Activated naive CD8-positive, alpha-beta T cell treated with anti-CD3 and anti-CD28 coated beads, Interleukin-2, amount 50 U/mL, for 24 hours (primary cell): ENCODE measurements at places on chromosomes 7 and 10.
A peak's percentile ranks its signal among the peaks of the same experiment; 100 is the strongest.

- DNase-seq = no peak
These were observed 5.0 kb upstream of the TRUB1 start for GRCh38 chr10:114932945-114933344.

- no peak for DNase-seq
These were observed 84.2 kb downstream of the STRA8 start for GRCh38 chr7:135317676-135318325.

DNA sequence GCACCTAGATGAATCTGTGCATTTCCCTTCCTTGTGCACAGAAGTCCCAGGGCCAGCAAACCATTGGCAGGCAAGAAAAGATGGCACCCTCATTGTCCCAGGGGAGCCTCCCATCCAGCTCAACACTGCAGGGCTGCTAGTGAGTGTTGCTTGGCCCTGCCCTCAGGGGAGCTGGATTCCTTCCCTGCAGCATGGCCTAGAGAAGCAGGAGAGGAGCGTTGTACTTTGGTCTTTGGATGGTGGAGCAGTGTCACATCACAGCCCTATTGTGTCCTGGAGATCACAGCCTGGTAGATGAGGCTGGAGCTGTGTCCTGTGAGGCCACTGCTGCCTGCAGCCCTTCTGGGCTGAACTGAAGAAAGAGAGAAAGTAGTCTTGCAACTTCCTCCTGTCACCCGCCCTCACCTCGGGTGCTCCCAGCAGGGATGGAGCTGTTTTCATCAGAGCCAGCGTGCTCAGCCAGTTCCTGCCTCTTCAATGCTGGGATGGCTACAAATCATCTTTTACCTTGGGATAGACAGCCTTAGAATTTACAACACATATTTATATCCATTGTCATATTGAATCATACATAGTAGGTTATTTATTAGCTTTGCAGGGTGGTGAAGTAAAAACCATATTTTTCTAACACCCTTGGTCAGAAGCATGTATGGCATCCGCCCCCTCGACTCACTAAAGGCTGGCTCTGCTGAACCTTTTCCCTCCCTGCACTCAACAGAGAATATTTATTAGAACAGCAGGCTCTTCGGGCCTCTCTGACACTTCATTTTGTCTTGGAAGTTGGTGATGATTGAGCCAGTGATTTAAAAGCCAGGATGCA is 43.1 kb upstream of the FAM180A start:
- no peak for DNase-seq

DNA sequence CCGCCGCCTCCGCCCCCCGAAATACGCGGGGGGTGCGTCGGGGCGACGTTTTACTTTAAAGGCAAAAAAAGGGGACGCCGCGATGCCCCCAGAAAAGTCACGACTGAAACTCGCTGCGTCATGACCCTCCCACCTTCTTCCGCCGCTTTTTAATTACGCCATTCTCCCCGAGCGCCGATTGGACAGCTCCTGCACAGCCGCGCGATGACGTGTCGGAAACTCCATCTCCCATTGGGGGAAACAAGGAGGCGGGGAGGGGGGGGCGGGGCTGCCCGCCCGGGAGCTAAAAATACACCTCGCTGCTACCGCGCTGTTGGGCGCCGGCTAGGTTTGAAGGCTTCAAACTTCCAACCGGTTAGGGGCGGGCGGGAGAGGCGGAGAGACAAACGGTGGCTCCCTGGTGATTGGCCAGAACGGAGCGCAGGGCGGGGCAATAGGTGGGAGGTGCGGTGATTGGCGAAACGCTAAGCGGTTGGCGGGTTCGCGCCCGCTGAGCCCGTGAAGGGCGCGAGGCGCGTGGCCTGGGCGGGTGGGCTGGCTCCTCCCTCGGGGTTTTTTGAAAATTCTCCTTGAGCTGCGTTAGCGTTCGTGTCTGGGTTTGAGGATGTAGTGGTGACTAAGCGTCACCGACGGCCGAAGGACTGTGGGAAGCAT is at the start of gene RHEB:
TSS of gene RHEB (minus strand) at position 131 of the 654 bp plus-strand sequence. CDS start 384 bp downstream, outside the sequence.
- peak; percentile 98 for DNase-seq

DNA sequence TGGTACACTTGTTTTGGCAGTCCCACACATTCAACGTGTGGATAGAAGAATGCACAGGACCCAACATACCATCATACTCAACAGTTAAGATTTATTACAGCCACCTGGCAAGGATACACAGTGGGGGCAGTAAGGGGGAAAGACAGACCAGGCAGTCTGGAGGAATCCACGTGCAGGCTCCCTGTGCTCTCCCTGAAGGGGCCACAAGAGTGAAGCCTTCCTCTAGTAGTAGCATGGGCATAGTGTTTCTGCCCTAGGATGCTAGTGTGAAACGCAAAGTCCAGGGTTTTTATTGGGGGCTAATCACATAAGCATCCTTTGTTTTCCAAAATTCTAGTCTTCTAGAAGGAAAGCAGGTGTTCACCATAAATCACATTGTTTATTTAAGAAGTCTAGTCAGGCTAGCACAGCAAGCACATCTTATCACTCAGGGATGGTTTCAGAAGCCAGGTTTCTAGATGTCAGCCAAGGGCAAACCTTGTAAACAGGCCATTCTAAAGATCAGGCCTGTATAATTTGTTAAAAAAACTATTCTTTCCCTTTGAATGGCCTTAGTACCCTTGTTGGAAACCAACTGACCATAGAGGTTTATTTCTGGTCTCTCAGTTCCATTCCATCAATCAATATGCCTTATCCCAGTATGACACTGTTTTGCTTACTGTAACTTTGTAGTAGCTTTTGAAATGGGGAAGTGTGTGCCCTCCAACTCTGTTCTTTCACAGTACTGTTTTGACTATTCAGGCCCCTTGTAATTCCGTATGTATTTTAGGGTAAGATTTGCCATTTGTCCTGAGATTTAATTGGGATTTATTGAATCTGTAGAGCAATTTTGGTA is 12.4 kb upstream of the TFAM start:
- no peak for DNase-seq

DNA sequence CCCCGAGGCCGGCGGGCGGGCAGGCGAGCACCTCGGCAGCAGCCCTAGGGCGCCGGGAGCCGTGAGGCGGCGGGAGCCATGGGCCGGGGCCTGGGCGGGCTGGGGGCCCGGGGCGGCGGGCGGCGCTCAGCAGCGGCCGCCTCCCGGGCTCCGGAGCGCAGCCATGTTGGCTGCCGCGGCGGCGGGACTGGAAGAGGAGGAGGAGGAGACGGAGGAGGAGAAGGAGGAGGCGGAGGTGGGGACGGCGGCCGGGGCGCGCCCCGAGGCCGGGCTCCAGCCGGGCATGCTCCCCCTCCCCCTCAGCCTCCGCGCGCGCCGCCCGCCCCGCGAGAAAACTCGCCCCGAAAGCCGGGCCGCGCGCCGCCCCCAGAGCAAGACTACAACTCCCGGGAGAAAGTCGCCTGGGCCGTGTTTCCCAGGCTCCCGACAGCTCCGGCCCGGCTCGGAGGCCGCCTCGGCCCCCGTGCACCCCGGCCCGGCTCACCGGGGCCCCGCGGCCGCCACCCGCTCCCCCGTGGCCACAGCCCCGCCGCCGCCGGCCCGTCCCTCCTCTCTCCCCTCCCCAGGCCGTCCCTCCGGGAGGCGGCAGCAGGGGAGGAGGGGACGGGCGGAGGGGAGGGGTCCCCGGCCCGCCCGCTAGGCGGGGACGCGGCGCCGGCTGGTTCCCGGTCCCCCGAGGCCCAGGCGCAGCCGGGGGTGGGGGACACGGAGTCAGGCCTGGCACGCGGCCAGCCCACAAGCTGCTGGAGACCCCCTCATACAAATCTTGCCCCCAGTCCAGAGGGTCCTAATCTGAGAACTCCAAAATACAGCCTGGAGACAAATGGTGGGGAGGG is at the start of gene DLG5:
TSS of gene DLG5 (minus strand) at position 190 of the 836 bp plus-strand sequence. CDS start 235 bp downstream, outside the sequence.
- DNase-seq = peak; percentile 32

GRCh38 chr7:16295558-16295957 is 125.8 kb downstream of the CRPPA start:
- no peak for DNase-seq

DNA sequence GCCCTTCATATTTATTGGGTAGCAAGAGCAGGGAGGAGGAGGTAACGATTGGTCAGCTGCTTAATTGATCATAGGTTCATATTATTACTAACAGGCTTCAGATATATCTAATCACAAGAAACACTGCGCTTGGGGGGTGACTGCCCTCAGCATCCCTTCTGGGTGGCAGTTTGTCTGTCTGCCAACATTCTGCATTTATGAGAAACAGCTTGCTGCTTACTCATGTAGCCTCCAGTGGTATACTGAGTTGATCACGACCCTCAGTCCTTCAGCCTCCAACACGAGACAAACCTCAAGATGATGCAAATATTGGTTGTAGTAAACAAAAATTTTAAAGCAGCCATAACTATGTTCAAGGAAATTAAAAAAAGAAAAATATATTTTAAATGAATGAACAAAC is 657.8 kb upstream of the PHF14 start:
- DNase-seq = no peak

DNA sequence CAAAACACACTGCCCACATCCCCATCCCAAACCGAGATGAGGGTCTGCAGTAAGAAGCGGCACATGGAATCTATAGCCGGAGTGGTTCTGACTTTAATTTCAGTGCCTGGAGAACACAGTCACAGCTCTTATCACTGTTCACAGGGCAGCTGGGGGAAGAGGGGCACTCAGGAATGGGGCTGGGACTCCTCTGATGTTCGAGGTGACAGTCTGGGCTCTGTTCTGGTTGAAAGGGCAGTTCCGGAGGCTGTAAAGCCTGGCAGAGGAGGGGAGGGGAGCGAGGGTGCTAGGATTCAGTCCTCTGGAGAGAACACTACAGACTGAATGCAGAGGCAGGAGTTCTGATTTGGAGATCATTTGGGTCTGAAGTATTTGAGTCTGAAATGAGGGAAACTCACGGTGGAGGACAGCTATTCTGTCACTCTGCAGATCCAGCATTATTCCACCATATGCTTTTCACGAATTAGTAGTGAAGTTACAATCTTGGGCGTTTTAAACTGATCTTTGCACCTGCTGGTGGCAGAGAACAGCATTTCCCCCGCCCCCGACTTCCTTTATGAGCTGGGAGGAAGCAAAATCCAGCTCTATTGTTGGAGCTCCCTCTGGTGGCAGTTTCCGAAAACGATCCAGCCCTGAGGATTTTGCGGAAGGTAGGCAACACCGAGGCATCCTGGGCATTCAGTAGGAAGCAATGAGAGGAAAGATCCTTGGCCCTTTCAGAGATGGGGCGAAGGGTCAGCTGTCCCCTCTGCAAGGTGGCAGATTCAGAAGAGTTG is 22.7 kb upstream of the KCNK18 start:
- peak; percentile 87 for DNase-seq

DNA sequence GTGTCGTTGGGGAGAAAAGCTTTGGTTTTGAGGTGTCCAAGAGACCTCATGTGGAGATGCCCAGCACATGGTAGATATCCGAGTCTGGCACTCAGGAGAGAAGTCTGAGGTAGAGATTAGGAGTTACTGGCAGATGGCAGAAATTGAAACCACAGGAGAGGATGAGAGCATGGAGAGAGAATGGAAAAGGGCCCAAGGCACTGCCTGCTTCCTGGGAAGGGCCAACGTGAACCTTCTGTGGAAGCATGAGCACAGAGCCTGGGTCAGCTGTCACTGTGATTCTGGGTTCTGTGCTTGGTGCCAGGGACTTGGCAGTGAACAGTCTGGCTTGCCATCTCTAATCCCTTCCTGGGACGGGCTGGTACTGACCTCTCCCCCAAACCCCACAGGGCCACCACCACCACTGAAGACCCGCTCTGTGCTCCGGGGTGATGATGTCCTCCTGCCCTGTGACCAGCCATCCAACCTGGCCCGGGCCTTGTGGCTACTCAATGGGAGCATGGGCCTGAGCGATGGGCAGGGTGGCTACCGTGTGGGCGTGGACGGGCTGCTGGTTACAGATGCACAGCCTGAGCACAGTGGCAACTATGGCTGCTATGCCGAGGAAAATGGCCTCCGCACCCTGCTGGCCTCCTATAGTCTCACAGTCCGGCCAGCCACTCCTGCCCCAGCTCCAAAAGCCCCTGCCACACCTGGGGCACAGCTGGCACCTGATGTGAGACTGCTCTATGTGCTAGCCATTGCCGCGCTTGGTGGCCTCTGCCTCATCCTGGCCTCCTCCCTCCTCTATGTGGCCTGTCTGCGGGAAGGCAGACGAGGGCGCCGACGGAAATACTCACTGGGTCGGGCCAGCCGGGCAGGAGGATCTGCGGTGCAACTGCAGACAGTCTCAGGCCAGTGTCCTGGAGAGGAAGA is 4.1 kb downstream of the MRPL43 start:
- no peak for DNase-seq

DNA sequence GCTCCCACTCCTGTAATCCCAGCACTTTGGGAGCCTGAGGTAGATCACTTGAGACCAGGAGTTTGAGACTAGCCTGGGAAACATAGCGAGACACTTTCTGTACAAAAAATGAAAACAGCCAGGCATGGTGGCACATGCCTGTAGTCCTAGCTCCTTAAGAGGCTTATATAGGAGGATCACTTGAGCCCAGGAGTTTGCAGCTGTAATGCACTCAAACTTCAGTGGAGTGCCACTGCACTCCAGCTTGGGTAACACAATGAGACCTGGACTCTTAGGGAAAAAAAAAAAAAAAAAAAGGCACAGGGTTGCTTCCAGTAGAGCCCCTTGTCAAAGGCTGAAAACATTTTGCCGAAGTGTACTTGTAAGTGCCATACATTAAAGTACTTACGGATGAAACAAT is 195.3 kb downstream of the PHTF2 start:
- no peak for DNase-seq

- no peak for DNase-seq
These were observed 269.0 kb downstream of the SNX10 start for GRCh38 chr7:26560526-26561256.

- DNase-seq = no peak
These were observed 65.9 kb upstream of the KCND2 start for GRCh38 chr7:120207037-120207436.

DNA sequence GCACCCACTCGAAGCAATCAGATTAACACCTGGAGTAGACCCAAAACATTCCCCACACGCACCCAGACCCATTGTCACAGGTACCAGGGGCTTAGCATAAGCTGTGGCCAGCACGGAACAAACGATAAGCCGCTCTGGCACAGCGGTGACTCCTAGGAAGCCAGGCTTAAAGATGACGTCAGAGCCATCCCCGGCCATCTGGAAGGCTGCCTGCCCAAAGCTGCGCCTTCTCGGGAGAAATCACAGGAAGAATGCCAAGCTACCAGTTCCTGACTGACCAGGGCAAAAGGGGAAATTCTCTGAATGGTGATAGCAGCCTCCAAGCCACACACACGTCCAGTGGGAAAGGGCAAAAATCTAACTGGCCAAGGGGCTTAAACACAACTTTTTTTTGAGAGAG is 13.0 kb upstream of the WIPI2 start:
- DNase-seq = no peak

GRCh38 chr10:72108830-72109635 is 20.7 kb upstream of the SPOCK2 start:
- DNase-seq = no peak

DNA sequence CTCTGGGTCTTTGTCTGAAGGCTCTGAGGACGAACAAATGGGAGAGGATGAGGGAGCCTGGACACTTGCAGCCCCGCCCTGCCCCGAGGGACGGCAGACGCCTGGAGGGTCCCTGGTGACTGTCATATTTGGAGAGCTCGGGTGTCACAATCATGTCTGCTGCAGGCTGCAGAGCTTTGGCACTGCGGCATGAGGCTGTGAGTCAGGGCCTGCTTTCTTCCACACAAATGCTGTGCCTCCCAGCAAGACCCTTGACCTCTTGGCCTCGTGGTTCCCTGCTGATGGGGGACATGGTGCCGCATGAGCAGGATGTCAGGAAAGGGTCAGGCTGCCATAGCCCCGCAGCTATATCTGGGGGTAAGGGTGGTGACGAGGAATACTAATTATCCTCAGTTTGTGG is 64.9 kb upstream of the PPIF start:
- no peak for DNase-seq

- no peak for DNase-seq
These were observed 5.2 kb upstream of the CRTAC1 start for GRCh38 chr10:98035599-98035998.

GRCh38 chr10:131944976-131945695 is 36.6 kb downstream of the BNIP3 start:
- no peak for DNase-seq
